ENCODE measurements at places on chromosomes 3 and 15.
A peak's percentile ranks its signal among the peaks of the same experiment; 100 is the strongest.

DNA sequence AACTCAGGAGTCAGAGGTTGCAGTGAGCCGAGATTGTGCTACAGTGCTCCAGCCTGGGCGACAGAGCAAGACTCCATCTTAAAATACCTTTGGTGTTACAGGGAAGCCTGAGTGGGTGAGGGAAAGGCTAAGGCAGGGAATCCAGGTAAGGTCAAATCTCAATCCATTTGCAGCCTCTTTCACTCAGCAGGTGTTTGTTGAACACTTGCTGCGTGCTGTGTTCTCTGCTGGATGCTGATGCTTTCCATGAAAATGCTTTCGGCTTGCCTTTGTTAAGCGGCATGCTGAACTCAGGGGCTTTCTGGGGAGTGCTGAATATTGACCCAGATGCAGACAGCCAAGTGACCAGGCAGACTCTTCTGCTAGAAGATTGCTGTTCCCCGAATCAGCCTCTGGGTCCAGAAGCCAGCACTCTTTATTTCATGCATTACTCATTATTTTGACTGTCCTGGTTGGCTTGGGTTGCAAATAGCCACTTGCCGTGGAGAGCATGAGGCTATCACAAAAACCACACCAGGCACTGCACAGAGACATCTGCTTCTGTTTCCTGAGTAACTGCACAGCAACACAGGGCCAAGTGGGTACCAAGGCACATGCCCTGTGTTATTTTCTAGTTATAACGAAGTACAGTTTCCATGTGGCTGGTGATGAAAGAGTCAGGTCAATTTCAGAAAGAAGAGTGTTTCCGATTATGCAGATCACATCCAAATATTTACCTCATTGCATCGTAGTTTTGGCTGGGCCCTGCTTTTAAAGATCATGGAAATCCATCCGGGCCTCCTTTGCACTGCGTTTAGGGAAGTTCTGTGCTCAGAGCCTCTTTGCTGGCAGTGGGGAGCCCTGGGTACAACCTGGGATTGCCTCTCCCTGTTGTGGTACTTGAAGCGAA, 88.6 kb downstream of the THSD4 start:
- DNase-seq = no peak

DNA sequence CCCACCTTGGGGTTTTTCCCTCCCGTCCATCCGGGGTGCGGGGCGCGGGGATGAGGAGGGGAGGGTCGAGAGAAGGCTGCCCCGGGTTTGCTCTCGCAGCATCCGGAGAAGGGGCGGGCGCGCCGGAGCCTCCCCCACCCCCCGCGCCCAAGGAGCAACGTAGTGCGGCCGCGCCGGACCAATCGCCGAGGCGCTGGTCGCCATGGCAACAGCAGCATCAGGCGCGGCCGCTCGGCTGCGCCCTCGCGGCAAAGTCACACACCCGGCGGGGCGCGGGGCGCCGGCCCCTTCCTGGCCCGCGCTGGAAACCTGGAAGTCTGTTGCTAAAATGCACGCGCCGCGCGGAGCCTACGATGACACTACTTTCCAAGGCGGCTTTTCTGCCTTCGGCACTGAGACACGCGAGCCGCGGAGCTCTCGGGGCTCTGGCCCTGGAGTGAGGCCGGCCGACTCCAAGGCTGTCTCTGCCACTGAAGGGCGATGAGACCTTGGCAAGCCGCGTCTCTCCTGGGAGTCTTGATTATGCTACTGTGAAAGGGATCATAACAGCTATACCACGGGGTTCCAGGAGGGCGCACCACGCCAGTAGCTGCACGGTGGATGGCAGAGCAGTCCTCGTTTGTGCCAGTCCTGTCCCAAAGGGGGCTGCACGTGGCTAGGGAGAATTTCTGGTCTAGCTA, at the start of gene IQSEC1:
TSS of gene IQSEC1 (minus strand) at position 104 of the 680 bp plus-strand sequence. CDS start 415 bp downstream, outside the sequence.
- peak; percentile 91 for DNase-seq

- no peak for DNase-seq
These were observed 30.6 kb downstream of the INTS14 start for GRCh38 chr15:65580287-65580686.

DNA sequence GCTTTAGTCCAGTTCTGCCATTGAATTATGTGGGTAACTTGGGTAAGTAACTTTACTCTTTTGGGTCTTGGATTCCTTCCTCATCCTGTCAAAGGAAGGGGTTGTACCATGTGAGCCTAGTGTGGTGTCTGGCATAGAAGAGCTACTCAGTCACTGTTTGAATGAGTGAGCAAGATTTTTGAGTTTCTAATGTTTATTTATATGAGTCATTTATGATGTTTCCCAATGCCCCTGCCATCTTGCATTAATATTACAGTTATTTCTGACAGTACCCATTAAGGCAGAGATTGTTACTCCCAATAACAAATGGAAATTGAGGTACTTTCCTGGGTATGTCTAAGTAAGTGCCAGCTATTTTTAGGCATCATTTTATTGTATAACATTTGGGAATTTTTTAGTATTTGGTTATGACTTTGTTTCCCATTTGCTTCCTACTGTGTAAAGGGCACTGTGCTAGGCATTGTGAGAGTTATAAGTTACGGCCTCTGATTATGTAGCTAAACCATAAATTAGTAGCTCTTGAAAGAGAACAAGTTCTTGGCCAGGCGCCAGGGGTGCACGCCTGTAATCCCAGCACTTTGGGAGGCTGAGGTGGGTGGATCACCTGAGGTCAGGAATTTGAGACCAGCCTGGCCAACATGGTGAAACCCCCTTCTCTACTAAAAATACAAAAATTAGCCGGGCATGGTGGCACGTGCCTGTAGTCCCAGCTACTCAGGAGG, 23.5 kb downstream of the NR1D2 start:
- no peak for DNase-seq

DNA sequence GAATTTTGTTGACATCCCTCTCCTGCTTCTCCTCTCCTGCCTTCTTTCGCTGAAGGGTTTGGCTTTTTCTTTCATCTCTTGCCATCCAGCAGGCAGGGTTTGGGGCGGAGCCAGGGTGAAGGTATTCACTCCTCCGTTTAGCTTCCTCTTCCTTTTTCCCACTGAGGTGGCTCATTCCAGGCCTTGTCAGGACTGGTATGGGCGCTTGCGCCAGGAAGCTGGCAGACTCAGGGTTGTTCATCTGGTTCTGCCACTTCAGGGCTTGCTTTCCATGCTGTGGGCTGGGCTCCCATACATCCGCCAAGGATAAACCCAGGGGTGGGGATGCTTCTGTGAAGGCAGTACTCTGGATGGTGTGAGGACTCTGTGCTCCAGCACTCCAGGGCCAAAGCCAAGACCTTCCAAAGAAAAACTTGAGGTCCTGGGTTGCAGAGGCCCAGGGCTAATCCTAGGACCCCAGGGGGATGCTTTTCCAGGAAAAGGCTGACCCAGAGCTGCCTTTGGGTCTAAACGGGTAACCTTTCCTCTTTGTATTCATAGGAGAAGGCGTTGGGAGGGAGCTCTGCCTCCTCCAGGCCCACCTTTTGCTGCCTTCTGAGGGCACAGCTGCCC, 7.7 kb upstream of the AMOTL2 start:
- peak; percentile 50 for DNase-seq

DNA sequence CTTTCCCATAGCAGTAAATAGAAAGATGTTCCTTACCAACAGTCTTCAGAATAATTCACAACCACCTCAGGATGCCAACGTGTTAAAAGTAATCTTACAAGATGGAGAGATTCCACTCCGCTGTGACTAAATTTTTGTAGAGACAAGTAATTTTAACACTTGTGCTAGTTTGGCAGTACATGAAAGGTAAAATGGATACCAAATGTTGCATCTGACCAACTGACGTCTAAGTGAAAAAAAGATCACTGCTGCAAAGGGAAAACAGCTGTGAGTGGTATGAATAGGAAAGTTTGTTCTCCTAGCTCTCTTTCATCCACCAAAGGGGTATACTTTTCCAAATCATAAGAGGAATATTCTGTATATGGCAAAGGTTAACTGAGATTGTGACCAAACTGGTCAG, 2.6 kb downstream of the SPG21 start:
- DNase-seq = no peak

DNA sequence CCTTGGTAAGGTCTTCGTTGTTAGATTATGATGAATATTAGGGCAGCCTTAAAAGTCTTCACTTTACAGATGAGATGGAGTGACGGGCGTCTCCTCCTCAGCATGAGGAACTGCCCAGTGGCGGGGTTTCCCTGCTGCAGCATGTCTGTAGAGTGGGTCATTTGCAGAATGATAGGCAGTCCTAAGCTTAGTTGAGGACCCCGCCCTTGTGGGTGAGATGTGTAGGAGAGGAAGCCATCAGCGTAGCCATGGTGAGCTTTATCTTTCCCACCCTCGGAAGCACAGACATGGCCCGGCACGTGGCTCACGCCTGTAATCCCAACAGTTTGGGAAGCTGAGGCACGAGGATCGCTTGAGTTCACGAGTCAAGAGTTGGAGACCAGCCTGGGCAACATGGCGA, 877 bp downstream of the NIT2 start:
- DNase-seq = no peak

- no peak for DNase-seq
These were observed 26.6 kb downstream of the ACSBG1 start for GRCh38 chr15:78207641-78208340.

DNA sequence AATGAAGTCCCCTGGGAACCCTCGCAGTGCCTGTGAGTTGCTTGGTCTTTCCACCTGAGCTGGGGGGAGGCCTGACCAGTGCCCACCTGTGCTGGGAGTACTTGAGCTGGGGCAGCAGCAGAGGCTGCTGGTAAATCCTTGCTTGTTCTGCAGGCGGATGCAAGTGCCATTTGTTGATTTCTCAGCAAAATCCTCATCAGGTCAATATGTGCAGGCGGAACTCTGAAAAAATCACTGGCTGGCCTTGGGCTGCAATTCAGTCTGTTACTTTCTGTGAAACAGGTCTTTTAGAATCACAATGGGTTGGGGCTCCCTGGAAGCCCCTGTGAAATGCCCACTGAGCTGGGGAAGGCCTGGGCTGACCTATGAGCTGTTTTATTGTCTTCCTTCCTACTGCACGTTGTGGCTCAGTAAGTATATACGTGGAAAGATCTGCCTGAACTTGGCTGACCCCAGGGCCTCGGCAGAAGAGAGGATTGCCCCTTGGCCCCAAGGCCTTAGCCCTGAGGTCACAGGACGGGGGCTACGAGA, 182.0 kb upstream of the RGMA start:
- DNase-seq = no peak

DNA sequence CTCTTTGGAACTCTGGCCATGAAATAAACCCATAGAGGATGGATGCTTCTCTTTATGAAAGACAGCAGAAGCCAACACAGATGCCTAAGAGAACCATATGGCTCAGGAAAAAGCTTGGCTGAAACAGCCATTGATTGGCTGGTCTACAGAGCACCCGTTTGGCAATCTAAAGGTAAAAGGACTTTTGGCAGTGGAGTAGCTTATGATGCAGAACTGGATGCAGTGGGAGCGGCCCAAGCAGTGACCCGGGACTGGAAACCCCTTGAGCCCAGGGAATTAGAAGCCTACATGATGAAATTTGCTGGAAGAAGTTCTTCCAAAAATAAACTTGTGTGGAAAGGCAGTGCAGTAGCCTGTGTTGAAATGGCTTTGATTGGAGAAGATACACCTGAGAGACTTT, 360.2 kb downstream of the NR2F2 start:
- DNase-seq = no peak

DNA sequence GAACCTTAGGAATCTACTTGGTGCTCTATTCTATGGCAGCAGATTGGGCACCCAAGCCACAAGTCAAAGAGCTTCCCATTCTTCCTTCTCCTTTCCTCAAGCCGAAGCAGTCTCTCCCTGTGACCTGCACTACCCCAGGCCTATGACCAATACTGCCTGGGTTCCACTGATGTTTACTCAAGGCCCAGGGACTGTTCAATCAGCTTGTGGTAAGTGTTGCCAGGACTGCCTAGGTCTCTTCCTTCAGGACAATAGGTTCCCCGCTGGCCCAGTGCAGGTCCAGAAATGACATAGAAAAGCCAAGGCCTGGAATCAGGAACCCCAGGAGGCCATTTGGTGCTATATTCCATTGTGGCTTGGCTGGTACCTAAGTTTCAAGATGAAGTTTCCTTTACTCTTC, 397.9 kb downstream of the ZIC4 start:
- no peak for DNase-seq

DNA sequence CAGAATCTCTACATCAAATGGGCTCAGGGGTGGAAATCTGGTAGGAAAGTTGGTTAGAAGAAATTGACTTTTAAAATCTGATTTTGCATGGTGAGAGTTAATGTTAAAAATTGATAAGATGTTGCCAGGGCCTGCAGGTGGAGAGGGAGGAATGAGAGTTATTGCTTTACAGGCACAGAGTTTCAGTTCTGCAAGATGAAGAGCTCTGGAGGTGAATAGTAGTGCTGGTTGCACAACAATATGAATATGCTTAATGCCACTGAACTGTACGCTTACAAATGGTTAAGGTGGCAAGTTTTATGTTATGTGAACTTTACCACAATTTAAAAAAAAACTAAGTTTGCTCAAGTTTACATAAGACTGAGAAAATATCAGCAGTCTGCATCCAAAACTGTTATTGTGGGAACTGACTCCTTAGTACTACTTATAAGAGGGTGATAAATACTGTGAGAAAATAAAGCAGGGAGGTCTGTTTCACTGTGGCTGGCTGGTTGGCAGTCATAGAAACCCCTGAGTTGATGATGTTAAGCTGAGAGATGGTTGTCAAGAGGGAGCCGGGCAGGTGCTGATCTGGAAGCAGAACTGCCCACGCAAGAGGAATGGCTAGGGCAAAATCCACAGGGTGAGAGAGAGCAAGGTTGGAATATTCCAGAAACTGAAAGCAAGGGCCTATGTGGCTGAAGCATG, 144.9 kb downstream of the EDEM1 start:
- no peak for DNase-seq

- peak; percentile 46 for DNase-seq
These were observed 21.4 kb upstream of the CSPG4 start for GRCh38 chr15:75733761-75734651.

DNA sequence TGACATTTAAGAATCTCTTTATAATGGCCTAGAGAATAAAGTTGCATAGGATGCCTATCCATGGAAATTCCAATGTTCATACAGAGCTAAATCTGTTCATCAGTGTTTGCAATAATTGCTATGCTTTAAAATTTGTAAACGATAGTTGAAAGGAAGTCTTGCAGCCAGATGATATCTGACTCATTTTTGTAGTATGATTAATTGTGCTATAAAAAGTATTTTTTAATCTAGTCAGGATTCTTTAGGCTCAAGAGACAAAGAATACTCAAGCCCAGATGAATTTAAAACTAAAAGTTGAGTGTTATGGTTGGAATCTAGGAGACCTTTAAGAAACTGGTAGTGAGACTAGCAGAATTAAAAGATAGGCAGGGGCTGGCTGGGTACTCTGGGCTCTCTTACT, 50.5 kb downstream of the SUCNR1 start:
- no peak for DNase-seq

Data from activated effector memory CD4-positive, alpha-beta T cell treated with anti-CD3 and anti-CD28 coated beads, Interleukin-2, amount 50 U/mL, for 16 hours (primary cell).